Endothelial cell (in vitro differentiated cells): ENCODE measurements at places on chromosomes 7 and 10. TPM values are rescaled to one million over a fixed set of nuclear protein-coding genes. Genes with fewer than 3 reads are reported as not detected.

The VCL gene
- total RNA-seq: 200 TPM

GRCh38 chr7:92653136-92653535, 62.9 kb upstream of the FAM133B start:
- H3K4me1 ChIP-seq: no peaks in the 10 kb centered on the region
- H3K4me3 ChIP-seq: no peak overlapping the region
- H3K27me3 ChIP-seq: peaks cover 1% of the 10 kb centered on the region

DNA sequence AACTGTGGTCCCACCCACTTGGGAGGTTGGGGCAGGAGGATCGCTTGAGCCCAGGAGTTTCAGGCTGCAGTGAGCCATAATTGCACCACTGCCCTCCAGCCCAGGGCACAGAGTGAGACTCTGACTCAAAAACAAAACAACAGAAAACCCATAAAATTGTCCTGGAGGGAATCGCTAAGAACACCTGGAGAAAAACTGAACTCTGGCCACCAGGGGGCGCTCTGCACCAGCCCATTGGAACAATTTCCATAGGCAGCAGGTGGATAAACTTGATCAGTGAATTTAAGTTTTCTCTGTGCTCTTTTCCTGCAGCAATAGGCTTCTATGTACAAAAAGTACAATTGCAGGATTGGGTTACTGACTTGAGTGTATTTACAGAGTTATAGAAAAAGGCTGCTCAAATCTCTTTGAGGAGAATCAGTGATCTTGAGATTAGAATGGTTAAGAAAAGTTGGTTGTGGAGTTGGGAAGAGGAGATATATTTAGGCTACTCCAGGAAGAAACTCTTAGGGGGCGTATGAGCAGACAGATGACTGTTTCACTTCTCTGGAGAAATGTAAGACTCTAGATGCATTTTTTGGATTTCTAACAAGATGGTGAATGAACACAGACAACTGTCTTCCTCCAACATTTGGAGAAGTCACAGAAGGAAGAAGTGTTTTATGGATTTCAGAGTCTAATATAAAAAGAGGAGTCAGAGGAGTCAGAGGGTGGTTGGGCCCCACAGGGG, 274.9 kb upstream of the GALNT17 start:
- no peak overlapping the region for H3K4me3 ChIP-seq
- no peaks in the 10 kb centered on the region for H3K36me3 ChIP-seq
- no peaks in the 10 kb centered on the region for H3K4me1 ChIP-seq
- peak; percentile 77 for DNase-seq
- peaks cover 4% of the 10 kb centered on the region for H3K27me3 ChIP-seq
- H3K27ac ChIP-seq: no peak overlapping the region

GRCh38 chr7:39211581-39211980, 233.9 kb downstream of the POU6F2 start:
- no peak for DNase-seq
- no peaks in the 10 kb centered on the region for H3K4me1 ChIP-seq
- H3K4me3 ChIP-seq: no peak overlapping the region

DNA sequence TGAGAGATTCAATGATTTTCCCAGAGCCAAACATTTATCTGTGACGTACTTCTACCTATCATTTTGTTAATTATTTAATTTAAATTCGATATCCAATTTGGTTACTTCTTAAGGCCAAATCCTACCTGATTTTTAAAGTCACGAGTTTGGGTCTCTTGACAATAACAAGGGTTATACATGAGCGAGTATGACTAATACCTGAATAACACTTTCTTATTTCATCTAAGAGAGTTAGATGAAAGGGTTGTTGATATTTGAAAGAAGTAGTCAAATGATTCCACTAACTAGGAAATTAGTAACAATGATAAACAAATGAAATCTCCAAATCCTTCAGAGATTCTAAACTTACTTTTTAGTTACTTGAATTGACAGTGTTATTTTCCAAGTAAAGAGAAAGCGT, 1086.9 kb downstream of the XPNPEP1 start:
- no peak overlapping the region for H3K27ac ChIP-seq
- DNase-seq: no peak
- H3K4me3 ChIP-seq: no peak overlapping the region

GRCh38 chr10:59847888-59848287, 58.5 kb downstream of the CCDC6 start:
- H3K36me3 ChIP-seq: no peaks in the 10 kb centered on the region
- H3K27ac ChIP-seq: no peak overlapping the region
- no peak for DNase-seq
- H3K4me3 ChIP-seq: no peak overlapping the region
- no peaks in the 10 kb centered on the region for H3K27me3 ChIP-seq

DNA sequence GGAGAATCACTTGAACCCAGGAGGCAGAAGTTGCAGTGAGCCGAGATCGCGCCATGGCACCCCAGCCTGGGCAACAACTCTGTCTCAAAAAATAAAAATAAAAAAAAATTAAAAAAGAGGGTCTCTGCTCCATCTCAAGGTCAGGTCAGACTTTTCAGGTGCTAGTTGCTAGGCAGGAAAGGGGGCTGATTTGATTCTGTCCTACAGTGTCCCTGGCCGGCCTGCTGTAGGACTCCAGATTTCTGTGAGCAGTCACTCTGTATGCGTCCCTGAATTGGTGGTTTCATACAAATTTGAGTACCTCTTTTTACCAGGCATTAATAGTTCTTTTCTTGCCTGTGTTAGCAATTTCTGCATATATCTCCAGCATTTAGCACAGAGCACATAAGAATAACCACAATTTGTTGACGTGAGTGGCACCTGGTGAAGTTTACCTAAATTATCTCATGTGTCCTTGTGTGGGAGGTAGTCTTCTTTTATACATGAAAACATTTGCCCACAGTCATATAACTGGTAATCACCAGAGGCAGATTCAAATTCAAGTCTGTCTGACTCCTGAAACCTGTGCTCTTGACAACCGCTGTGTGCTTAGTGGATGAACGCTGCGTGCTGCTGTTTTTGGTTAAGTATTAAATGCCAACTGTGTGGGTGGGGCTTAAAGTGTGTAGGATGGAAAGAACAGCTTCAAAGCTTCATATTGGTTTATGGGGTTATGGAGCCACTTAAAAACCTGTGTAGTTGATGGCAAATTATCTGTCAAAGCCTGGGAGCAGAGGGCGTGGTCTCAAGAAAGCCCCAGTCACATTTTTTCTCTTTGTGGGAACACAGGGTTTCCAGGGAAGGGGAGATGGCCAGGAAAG, 3.2 kb upstream of the ZNF775 start:
- peaks cover 24% of the 10 kb centered on the region for H3K27me3 ChIP-seq
- peak overlapping the region; percentile 96 for H3K27ac ChIP-seq
- peaks cover 34% of the 10 kb centered on the region for H3K36me3 ChIP-seq
- H3K4me3 ChIP-seq: peak overlapping the region; percentile 10
- DNase-seq: no peak

- H3K27me3 ChIP-seq: peaks cover 6% of the 10 kb centered on the region
- H3K4me3 ChIP-seq: no peak overlapping the region
- H3K4me1 ChIP-seq: peaks cover 25% of the 10 kb centered on the region
- no peak for DNase-seq
- no peak overlapping the region for H3K27ac ChIP-seq
These were observed 60.0 kb downstream of the PIK3AP1 start for GRCh38 chr10:96660297-96660696.

GRCh38 chr10:102645741-102646609, 1.7 kb downstream of the TRIM8 start:
- H3K36me3 ChIP-seq: peaks cover 49% of the 10 kb centered on the region
- H3K27ac ChIP-seq: peak overlapping the region; percentile 96
- DNase-seq: no peak
